ENCODE measurements at places on chromosomes 1 and 21.

DNA sequence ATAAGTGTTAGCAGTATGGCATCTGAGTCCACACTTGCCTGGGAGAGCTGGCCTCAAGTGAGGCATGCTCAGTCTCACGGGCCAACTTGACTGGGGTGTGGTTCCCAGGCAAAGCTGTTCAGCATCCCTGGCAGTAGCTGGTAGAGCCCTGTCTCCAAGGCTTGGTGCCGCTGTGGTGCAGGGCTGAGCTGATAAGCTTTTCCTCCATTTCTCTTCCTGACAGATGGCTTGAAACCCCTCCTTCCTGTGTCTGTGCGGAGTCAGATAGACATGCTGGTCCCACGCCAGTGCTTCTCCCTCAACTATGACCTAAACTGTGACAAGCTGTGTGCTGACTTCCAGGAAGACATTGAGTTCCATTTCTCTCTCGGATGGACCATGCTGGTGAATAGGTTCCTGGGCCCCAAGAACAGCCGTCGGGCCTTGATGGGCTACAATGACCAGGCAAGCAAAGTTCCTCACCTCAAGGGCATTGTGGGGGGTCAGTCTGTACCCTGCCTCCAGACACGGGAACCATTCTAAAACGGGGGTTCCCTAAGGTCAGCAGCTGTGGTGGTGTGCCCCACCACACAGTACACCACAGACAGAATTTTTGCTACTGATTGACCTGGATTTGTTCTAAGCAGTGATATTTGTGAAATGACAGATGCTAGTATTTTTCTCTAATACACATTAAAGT is 13.7 kb upstream of the MIIP start:
- DNase-seq, result no peak

DNA sequence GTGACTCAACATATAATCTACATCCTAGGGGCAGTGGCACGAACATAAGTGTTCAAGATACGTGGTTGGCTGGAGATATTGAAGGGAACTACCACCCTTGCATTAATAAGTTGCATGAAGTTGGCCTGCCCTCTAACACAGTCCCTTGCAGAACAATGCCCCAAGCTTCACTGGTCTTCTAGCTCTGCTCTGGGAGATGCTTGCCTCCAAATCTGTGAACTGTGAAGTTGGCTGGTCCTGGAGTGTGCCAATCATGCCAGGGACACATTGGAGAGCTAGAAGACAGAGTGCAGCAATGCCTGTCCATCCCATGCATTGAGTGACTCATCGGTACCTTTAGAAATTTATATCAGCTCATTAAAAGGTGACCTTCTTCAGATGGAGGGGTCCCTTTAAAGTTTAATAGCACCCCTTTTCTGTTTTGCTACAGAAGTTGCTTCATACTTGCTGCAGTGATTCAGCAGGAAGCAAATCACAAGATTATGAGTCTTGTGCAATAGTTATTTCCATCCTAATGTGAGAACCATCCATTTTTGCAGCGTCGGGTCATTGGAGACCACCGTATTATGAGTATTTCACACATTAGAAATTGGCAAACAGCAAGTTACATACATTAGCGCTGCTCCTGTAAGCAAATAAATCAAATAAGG is 55.2 kb upstream of the KAZN start:
- no peak for DNase-seq

DNA sequence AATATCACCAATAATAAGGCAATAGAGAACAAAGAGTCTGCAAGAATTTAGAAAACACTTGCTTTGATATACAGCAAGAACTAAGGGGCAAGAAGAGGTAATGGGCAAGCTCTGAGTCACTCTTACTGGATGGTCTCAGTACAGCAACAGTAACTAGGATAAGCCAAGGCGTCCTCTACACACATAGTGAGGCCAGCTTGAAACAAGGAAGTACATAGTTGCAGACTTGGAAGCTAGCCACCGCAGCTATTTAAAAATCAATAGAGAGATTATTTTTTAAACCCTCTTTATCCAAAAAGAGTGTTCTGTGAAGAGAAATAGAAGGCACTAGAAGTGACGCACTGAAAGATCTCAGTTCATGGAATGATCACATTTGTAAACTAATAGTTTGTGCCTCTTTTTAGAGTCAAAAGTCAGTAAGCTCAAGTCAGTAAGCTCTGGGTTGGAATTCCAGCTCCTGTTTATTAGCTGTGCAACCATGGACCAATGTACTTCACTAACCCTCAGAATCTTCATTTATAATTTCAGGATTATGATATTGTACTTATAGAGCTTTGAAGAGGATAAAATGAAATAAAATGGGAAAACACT is 118.6 kb downstream of the AKT3 start:
- DNase-seq, result no peak

DNA sequence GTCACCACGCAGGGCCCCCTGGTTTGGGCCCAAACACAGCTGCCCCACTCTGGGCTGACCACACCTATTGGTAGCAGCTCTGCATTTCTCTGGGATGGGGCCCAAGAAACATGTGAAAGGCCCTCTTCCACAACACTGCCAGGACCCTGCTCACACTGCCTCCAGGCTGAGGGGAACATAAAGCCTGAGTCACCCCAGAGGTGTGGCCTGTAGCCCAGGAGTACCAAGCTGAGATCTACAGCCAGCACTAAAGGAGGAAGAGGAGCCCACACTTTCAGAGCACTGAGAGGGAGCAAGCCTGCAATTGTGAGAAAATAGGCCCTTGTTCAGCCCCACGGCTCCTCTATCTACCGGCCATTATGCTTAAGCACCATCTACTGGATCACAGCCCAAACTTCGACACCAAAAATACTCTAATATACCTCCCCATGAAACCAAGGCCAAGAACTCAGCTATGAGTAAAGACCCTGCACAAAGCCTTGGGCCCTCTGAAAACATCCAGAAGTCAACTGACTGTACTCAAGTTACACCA is 14.4 kb upstream of the OR2T10 start:
- no peak for DNase-seq

GRCh38 chr1:220711056-220711809 is 21.1 kb downstream of the C1orf115 start:
- DNase-seq, result no peak

GRCh38 chr1:30407865-30408580 is 315.4 kb downstream of the MATN1 start:
- DNase-seq, result no peak

DNA sequence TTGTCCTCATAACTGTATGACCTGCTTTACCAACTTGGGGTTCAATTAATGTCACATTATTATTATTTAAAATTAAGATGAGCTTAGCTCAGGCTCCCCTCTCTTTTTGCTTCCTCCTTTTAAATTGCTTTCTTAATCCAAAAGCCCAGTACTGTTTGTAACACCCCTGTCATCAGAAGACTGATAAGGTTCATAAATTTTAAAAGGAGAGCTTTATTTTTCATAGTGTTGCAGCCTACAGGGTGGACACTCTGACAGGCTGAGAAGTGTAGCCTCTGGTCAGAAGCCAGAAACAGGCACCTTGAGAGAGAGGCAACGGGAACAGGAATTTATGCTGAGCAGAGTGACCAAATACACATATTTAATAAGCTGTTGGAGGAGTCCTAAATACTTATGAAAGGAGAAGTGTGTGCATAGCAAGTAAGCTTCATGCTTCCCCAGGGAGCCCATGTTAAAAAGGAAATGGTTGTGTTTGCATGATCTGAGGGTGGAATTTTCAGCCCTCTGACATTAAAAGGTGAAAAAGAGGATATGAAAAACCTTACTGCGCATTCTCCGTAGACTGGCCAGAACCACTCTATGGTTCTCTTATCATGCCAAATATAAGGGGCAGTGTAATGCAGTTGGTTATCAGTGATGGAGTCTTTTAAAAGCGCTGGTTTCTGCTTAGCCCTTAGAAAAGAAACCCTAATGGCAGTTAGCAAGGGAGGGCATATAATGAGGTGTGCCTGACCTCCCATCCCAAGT is 30.5 kb upstream of the FGGY start:
- no peak for DNase-seq

GRCh38 chr1:207217778-207218511 is 103.5 kb upstream of the CD55 start:
- no peak for DNase-seq

GRCh38 chr1:244576259-244576892 is 76.5 kb upstream of the DESI2 start:
- DNase-seq, result no peak

DNA sequence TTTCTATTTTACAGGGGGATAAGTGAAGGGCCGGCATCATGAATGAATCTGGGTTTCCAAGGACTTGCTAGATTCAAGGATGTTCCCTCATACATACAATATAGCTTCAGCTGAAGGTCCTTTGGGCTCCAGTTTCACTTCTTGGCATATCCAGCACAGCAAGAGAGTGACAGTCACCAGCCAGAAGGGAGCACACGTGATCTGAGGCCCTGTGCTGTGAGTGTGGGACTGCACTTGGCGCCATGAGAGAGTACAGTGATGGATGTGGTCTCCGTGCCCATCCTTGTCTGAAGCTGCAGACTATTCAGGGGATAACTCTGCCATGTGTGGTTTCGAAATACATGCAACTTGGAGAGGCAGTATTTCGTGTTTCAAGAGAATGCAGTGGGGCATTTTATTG is 159.7 kb upstream of the DSCAM start:
- DNase-seq, result no peak

- DNase-seq, result no peak
These were observed 58.8 kb downstream of the KCNK1 start for GRCh38 chr1:233672732-233673131.

- DNase-seq, result no peak
These were observed 36.5 kb upstream of the APP start for GRCh38 chr21:26207021-26207420.

GRCh38 chr1:64877151-64877550 is 89.2 kb downstream of the JAK1 start:
- no peak for DNase-seq

- DNase-seq, result no peak
These were observed 21.5 kb downstream of the OLIG2 start for GRCh38 chr21:33047231-33047630.

GRCh38 chr1:229714306-229714705 is 88.3 kb downstream of the URB2 start:
- no peak for DNase-seq

DNA sequence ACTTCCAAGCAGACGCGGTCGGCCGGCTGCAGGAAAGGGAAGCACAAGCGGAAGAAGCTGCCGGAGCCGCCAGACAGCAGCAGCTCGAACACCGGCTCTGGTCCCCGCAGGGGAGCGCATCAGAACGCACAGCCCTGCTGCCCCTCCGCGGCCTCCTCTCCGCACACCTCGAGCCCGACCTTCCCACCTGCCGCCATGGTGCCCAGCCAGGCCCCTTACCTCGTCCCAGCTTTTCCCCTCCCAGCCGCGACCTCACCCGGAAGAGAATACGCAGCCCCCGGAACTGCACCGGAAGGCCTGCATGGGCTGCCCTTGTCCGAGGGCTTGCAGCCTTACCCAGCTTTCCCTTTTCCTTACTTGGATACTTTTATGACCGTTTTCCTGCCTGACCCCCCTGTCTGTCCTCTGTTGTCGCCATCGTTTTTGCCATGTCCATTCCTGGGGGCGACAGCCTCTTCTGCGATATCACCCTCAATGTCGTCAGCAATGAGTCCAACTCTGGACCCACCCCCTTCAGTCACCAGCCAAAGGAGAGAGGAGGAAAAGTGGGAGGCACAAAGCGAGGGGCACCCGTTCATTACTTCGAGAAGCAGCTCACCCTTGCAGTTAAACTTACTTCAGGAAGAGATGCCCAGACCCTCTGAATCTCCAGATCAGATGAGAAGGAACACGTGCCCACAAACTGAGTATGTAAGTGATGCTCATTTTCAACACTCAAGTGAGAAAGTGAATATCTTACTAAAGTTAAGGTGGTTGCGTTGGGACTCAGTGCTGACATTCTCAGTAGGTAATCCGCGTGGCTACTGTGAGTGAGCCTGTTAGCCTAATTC is 25.5 kb downstream of the UTS2 start:
- DNase-seq, result no peak

- no peak for DNase-seq
These were observed 77.0 kb downstream of the RWDD3 start for GRCh38 chr1:95311014-95311413.

DNA sequence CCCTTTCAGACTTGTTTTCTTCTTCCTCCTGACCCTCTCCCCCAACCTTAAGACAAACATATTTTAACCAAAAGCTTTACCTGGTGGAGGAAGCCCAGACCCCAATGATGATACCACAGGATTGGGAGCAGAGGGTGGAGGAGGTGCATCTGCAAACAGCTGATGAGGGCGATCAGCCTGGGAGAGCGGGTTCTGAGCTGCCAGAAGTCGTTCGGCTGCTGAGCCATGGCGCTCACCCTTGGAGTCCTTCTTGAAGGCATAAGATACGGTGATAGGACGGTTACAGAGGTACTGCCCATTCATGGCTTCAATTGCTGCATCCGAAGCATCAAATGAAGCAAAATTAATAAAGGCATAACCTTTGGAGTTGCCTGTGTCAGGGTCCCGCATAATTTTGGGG is 1.3 kb downstream of the SF3B4 start:
- no peak for DNase-seq

DNA sequence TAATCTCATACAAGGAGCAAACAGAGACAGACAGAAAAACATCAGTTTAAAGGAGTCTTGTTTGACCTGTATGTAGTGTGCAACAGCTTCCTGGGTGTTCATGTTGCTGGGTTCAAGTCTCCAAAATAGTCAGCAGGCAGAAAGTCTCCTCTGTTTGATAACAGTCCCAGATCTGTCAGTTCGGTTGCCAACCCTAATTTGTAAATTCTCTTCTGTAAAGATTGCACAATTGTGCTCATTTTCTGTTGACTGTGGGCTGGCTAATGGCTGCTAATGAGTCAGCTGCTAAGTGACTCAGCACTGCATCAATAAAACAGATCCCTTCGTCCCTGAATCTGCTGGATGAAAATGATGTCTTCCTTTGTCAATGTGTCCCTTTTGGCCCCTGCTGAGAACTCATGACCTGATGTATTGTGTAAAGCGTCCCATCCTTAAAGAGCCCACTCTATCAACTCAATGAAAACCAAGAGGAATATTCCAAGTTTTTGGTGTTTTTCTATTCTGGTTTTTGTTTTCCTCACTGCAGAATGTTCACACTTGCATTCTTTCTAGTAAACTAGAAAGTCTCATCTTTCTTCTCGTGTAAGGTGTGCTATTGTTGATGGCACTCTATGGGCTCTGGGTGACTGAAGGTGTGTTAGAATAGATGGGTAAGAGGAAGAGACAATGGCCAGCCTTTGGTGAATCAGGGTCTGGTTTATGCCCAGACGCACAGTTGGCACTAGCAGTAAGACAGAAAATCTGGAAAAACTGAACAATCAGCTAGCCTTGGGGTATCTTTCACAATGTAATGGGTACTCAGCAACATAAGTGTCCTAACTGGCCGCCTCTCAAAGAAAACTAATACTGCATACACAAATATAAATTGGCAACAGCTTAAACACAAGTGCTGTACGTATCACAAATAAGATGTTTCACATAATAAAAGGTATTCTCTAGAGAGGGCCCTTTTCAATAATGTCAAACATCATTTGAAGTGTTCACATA is 75.1 kb upstream of the SIPA1L2 start:
- DNase-seq, result no peak

- no peak for DNase-seq
These were observed 642.7 kb downstream of the NPHP4 start for GRCh38 chr1:5349526-5349925.
